Activated effector memory CD4-positive, alpha-beta T cell treated with Interleukin-2 at 50 U/mL for 16 hours (primary cell): ENCODE measurements at places on chromosomes 2 and 18.

DNA sequence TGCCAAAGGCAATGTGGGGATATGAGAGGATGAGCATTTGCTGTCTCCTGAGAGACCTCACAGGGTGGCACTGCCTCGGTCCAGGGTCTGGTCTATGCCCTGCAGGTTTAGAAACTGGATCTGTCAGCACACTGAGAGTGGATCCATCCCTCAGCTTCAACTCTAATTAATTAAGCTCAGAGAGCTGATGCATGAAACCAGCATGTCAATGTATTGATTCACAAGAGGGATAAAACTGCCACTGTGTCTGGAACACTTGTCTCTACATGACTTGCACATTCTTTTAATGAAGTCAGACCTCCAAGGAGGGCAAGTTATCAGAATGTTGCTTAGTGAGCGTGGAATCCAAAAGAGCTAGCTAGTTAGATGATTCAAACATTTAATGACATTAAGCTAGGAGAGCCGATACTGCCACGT is 22.5 kb upstream of the POLE4 start:
- DNase-seq, result no peak

- DNase-seq, result no peak
Observed at GRCh38 chr2:166351319-166351718, 24.4 kb downstream of the SCN9A start.

GRCh38 chr2:23589739-23590138 is 204.8 kb downstream of the KLHL29 start:
- DNase-seq, result no peak

GRCh38 chr2:37993143-37993542 is 68.1 kb downstream of the RMDN2 start:
- no peak for DNase-seq

DNA sequence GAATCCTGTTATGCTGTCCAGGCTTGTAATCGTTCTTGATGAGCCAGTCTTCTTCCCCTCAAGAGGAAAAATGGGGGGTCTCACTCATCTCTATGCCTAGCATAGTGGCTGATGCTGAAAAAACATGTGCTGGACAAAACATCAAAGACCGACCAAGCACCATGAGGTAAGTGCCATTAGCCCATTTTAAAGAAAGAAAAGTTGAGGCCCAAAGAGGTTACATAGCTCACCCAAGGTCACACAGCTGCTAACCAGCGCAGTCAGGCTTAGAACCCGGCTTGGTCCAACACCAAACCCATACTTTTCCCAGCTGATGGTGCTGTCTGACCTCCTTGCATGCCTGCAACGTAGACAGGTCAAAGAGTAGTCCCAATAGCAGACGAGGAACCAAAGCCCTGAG is 156.4 kb downstream of the INHBB start:
- DNase-seq, result no peak

DNA sequence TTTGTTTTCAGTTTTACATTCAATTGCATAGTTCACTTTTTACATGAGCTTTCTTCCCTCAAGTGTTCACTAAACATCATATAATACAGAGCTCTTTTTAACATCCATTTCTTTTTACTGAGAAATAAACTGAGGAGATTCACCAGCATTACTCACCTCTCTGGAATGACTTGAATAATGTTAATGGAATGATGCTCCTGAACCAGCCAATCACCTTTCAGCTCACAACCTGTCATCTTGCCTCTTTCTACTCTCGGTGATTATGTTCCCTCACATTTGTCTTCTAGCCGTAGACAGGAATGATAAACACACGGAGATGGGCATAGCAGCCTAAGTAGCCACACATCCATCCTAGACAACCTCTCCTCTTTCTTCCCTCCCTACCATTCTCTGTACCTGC is 301.7 kb downstream of the PAX3 start:
- DNase-seq, result no peak

DNA sequence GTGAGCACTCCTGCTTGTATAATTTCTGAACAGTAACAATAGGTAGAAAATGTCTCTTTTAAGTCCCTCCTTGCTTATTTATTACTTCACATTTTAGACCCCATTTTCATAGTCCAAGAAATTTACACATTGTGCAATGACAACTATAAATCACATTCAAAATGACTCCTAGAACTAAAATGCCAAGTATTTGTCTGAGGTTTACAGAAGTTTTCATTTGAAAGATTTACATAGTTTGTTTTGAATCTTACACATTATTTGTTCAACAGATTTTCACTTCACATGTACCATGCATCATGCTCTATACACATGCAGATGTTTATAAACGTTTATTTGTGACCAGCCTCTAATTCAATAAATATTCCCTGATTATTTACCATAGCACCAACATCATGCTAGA is 15.7 kb upstream of the TRIB2 start:
- no peak for DNase-seq
